MCF 10A (cell line): ENCODE measurements at places on chromosomes 6 and 20.
A peak's percentile ranks its signal among the peaks of the same experiment; 100 is the strongest.

DNA sequence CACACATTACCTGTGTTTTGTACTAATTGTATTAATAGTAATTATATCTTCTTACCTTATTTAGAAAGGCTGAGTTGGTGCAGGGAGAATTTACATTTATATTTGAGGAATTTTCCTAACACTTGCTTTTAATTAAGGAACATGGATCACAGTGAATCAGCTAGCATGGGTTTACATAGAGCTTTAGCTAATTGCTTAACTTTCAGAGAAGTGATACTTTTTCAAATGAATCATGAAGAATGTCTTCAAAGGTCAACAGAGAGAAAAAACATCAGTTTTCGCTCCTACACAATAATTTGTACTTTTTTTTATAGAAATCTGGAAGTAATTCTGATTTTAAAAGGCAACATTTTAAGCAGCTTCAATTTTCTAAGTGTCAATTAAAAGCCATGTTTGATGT lies 195.0 kb upstream of the HEY2 start:
- no peak for DNase-seq

GRCh38 chr6:63998991-63999390 lies 363.4 kb downstream of the PHF3 start:
- no peak for DNase-seq

DNA sequence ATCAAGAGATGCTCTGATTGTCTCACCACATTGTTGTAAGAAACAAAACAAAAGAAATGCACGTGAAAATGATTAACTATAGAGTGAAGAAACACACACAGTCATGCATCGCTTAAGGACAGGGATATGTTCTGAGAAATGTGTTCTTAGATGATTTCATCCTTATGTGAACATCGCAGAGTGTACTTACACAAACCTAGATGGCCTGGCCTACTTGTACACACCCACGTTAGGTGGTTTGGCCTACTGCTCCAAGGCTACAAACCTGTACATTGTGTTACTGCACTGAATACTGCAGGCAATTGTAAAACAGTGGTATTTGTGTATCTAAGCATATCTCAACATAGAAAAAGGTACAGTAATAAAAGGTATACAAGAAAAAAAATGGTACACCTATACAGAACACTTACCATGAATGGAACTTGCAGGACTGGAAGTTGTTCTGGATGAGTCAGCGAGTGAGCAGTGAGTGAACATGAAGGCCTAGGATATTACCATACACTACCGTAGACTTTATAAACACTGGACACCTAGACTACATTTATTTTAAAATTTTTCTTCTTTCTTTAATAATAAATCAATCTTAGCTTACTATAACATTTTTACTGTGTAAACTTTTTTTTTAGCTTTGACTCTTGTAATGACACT lies 48.6 kb downstream of the FKBP5 start:
- DNase-seq: no peak

DNA sequence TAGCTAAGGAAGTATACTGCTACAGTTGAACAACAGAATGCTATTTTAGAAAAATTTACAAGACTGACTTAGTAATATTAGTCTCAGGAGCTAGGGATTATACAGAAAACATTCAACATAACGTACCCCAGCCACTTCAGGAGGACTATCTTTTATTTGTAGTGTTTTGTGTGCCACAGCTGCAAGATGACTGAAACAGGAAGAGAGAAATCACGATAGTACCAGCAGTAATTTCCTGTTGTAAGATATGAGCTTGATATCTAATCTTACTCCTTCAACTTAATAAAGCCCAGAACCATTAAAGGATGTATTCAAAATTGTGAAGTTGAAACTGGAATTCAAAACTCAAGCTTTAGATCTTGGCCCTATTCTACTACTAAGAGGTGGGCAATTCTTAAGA lies 42.1 kb downstream of the SLC35A1 start:
- no peak for DNase-seq

- DNase-seq: no peak
These were observed 84.5 kb upstream of the LRFN2 start for GRCh38 chr6:40671694-40672050.

DNA sequence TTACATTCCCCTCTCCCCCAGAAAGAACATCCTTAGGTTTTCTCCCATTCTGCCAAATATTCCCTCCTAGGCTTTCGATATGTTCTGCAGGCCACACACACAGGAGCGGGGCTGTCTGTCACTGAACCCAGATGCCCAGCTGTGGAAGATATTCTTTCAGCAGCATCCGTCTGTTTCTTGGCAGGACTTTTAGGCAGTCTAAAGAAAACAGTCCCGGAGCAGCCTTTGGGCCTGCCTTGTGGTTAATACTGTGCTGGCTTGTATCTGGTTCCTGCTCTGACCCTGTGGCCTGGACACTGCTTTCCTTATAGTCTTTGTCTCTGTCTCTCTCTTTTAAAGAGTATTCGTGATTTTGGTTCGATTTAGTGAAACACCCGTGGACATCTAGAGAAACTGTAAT lies 94.6 kb upstream of the SUPT3H start:
- no peak for DNase-seq

DNA sequence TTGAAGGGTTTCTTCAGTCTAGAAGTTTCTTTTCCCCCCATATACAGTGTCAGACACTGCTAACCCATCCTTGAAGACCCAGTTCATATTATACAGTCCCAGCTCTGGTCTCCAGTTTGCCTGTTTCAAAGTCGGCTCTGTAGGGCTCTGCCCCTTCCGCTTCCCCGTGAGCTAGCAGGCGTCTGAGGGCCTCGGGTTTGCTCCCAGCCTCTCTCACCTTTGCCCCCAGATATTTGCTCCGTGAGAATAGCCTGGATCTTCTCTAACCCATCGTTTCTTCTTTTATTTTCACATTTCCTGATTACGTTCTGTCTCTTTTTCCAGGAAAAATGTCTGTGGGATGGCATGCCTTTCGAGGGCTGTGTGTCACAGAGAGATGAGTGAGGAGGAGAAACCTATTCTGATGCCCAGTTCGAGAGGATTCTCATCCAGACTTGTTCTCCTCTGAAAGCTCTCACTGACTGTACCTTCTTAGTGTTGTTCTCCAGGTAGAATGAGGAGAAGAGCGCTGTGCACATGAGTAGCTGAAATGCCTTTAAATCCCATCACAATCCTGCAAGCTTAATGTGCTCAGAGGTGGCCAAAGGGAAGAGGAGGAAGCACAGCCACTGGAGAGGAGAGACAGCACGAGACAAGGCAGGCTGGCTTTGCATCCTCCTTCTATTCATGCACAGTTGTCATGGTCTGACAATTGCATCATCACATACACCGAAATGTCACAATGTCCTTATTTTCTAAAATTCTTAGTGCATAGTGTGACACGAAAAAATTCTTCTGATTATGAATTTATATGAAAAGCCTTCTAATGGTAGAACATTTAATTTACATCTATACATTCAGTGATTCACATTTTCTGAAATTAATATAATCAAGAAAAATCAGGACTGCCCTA lies 171.1 kb downstream of the FOXA2 start:
- no peak for DNase-seq

- DNase-seq: peak; percentile 43
These were observed 26.7 kb downstream of the SAYSD1 start for GRCh38 chr6:39088331-39088730.

- peak; percentile 33 for DNase-seq
These were observed 7.0 kb downstream of the BEND3 start for GRCh38 chr6:107108201-107108890.

GRCh38 chr6:25034431-25034921 lies 98.7 kb upstream of the RIPOR2 start:
- DNase-seq: no peak

DNA sequence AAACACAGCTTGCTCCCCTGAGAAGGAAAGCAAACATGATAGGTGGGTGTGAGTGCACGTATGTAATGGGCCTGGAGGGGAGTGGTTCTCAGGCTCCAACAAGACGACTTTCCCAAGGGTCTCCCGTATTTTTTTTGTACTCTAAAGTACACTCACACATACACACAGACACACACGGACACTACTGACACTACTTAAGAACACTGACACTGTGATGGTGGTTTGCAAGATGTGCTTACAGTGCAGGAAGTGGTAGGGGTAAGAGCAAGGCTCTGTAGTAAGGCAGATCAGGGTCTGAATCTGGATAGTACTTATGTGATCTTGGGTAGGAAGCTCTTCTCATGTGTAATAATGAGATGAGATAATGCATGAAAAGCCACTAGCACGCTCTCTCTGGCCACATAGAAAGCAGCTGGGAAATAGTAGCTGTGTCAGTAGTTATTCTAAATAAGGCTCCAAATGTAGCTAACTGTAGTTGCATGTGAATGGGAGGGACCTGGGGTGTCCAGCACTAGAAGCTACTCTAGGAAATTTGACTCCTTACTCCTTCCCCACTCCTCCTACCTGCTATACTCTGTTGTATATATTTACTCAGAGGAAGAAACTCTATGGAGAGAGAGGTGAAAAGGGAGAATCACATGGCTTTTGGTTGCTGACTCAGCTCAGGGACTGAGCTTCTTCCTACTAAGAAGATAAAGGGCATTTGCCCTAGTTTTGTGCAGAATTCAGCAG lies 8.4 kb upstream of the ZBTB24 start:
- peak; percentile 24 for DNase-seq

DNA sequence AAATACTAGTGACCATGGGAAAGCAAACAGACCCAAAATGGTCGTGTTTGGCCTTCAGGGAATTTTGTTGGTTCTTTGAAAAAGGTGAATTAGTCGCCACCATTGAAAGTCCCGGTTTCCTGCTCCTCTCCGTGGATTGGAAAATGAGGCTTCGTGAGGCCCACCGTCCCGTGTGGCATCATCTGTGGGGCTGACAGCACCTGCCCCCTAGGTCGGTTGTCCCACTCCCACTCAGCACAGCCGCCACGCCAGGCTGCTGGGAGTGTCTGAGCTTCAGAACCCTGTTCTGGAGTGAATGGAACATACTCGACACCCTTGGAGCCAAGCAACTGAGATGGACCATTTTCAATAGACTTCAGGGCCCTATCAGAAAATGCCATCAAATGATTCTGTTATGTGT lies 33.0 kb upstream of the FOXC1 start:
- DNase-seq: no peak

DNA sequence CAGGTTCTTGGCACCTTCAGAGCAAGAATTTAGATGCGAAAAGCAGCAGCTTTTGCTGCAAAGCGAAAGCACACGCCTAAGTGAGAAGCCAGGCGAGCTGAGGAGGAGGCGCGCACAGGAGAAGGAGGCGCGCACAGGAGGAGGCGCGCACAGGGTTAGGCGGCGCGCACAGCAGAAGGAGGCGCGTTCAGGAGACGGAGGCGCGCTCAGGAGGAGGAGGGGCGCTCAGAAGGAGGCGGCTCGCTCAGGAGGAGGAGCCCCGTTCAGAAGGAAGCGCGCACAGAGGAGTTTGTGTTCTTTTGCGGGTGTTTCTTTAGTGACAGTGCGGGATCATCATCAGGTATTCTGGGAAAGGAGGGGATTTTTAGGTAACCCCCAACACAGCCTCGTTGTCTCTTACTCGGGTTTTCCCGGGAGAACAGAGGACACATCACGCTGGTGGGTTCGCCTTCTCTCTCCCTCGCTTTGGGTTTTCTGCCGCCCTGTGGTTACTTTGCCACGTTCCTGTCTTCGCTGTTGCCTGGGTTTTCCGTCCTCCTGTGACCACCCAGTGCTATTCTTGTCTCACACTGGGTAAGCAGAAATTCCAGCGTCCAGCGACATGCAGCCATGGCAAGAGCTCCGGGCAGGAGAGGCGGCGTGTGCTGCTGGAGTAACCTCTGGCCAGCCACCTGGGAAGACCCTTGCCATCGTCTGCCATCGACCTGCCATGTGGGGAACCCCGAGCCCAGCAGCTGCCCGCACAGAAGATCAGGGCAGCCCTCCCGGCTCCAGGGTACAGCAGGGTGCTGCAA lies 47.0 kb downstream of the WDR27 start:
- DNase-seq: peak; percentile 74
